GM12892 (cell line): ENCODE measurements at places on chromosomes 3 and 15.

DNA sequence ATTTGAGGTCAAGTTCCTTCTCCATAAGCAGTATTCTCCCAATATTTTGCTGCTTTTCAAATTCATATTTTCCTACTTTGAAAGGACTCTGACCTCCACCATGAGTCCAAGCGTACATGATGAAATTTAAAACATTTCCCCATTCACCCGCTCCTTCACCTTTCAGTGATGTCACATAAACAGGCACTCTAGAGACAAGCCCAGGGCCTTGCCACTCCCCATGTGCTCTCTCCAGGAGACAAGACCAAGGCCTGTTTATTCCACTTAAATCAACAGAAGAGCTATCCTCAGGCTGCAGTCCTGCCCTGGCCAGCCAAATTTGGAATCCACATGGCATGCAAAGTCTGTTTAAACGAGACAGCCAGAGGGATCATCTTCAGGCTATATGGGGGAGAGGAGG, 161.5 kb downstream of the ARRDC4 start:
- no peak for DNase-seq

DNA sequence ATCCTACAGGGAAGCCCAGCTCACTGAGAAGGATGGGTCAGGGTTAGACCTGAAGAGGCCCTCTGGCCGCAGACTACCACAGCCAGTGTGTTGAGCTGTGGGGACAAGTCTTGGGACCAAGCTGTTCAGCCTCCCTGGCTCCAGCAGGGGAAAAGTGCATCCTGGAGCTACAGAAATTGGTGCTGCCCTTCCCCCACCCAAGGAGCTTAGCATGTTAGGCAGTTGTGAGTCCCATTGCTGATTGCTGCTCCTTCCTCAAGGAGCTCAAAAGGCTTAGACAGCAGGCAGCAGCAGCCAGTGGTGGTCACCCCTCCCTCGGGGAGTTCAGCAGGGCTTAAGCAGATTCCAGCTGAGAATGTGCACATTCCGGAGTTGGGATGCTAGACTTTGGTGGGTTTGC, 165.6 kb downstream of the ATP8B4 start:
- DNase-seq = no peak

- DNase-seq = no peak
Measured at GRCh38 chr3:71589132-71589531, 5.6 kb upstream of the FOXP1 start.

- DNase-seq = no peak
Measured at GRCh38 chr3:50268703-50269451, at the start of gene SEMA3B. TSS of gene SEMA3B (plus strand) at chr3:50269147. CDS start at chr3:50269241, 94 bp downstream.

DNA sequence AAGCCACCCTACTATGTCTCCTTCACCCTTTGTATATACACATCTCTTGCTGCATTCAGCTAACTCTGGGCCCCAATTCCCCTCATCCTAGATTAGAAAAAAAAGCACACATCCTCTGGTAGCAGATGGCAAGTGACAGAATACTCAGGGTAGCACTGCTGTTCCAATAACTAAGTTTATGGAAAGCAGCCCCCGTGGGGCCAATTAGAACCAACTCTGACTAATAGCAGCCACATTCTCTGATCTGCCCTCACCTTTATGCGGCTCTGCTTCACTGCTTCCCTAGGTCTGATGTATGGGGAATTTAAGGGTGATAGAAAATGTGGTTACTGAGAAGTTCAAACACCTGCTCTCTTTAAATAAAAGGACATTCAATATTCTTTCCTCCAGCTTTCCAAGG, 74.9 kb upstream of the SETMAR start:
- no peak for DNase-seq

DNA sequence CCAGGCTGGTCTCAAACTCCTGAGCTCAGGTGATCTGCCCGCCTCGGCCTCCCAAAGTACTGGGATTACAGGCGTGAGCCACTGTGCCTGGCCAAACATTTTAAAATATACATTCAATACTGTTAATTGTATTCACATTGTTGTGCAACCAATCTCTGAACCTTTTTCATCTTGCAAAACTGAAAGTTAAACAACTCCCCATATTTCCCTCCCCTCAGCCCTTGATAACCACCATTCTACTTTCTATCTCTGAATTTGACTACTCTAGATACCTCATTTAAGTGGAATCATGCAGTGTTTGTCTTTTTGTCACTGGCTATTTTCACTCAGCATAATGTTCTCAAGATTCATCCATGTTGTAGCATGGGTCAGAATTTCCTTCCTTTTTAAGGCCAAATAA, 30.0 kb downstream of the HMCES start:
- no peak for DNase-seq

DNA sequence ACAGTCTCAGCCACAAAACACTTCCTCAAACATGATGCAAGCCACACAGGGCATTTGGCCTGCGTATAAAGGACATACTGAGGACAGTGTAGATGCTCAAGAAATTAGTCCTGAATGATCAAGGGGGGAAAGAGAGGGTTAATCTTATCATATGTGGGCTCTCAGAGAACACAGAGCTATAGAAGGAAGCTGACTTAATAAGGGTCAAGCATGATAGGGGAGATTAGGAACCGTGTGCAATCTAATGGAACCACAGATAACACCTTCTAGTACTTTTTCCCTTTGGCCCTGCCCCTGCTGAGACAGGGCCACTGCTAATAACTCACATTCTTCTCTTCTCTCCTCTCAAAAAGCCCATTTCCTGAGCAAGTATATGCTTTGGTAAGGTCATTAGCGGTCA, 114.1 kb upstream of the ADAMTS9 start:
- no peak for DNase-seq

DNA sequence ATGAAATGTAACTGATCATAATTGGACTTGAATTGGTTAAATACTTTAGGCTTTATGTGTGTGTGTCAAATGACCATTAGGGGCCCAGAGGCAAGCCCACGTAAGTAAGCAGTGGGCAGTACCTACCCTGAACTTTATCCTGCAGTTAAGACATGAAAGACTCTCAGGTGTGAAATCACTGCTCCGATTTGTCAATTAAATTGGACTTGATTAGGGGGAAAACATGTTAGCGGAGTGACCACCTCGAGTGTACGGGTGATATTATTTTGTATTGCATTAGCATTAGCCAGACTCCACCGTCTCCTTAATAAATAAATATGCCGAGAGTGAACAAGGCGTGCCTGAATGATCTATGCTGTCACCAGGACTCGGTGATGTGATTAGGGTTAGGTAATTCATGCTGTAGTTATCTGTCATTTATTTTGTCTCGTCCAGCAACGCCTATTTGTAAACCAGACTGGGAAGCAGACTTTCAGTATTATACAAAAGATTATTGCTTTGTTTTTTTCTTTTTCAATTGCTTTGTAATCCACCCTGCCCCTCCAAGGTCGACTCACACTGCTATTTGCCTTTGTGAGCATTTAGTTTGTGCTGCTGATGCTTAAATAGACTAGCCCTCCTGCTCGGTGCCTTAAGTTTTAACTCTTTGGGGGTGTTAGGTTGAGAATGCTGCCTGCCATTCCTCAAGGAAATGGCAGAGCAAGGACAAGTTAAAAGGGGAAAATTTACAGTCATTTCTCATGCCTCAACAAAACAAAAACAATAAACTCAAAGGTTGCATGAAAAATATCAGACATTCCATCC, 1.8 kb downstream of the RBMS3 start:
- DNase-seq = no peak

DNA sequence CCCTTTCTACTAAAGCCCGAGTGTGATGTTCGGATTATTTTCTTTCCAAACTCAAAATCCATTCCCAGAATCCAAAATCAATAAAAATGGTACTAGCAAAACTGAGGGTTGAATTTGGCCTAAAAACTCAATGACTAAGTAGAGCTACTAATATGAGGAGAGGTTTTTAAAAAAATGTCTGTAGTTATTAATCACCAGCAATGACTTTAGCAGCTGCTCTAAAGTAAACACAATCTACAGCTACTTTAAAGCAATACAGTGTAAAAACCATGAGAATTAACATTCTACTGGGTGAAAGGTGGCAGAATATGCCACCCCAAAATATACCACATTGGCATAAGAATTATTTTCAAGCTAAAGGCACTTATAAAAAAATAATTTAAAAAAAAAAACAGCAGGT, 23.5 kb downstream of the FHIT start:
- DNase-seq = no peak

- no peak for DNase-seq
Measured at GRCh38 chr3:160398820-160399124, 253 bp downstream of the IFT80 start.

- no peak for DNase-seq
Measured at GRCh38 chr3:9627901-9628633, 21.2 kb upstream of the MTMR14 start.

GRCh38 chr3:178182337-178182779, 353.9 kb upstream of the KCNMB2 start:
- DNase-seq = no peak

DNA sequence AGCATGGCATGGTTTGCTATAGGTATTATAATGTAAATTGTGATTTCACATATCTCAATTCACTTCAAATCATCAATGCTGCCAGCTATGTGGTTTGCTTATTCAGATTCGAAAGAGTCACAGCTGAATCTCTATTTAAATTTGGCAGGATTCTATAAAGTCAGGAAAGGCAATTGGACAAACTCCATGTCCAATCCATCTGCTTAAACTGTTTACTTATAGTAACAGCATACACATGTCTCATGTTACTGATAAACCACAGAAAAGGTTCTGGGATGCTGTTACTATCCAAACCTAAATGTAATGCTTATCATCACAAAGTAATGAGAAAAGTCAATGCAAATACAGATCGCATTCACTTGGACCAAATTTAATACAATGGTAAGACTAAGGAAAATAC, 229.7 kb downstream of the ISL2 start:
- no peak for DNase-seq

DNA sequence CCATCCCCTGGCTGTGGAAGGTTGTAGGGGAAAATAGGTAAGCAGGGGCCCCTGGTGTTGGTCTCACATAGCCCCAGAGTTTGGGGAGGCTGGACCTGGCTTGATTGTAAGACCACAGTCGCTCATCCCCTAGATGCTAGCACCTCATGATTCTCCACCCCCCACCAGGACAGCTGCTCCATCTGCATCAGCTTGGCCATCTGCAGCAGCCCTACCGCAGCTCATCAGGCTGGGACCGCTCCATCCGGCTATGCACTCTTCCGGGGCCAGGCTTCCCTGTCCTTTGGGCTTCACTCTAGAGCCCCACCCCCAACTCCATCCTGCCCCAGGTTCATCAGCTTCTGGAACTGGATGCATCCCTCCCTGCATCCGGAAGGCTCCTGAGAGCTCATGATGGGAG, 12.6 kb downstream of the SCN5A start:
- no peak for DNase-seq

DNA sequence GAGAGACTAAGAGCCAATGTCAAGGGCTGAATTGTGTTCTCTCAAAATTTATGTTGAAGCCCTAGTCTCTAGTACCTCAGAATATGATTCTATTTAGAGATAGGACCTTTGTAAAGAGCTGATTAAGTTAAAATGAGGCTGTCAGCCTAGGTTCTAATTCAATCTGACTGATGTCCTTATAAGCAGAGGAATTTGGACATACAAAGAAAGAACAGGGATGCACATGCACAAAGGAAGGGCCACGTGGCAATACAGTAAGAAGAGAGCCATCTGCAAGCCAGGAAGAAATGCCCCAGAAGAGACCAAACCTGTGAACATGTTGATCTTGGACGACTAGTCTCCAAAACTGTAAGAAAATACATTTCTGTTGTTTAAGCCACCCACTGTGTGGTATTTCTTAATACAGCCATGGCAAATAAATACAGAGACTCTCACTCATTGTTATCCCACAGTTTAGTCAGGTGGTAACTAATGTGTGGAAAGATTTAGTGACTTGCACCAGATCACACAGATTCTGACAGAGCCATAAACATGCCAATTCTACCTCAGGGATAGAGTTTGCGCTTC, 652.2 kb downstream of the NAALADL2 start:
- DNase-seq = no peak

DNA sequence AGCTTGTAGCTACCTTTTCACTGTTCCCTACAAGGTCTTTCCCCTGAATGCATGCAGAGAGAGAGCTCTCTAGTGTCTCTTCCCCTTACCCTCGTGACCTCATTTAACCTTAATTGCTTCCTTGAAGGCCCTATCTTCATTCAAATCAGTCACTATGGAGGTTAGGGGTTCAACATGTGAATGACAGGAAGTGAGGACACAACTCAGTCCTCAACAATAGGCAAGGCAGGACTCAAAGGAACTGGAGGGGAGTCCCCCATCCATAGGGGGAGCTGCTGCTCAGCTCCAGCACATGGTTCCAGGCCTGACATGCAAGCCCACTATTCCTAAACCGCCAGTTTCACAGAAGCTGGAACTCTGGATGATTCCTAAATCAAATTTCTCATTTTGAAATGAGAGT, 33.8 kb upstream of the GYG1 start:
- DNase-seq = no peak

- DNase-seq = no peak
Measured at GRCh38 chr3:127915937-127916493, 983 bp downstream of the KBTBD12 start.
